ENCODE measurements at places on chromosomes 6 and 20. TPM values are rescaled to one million over a fixed set of nuclear protein-coding genes. Genes with fewer than 3 reads are reported as not detected.

- no peaks in the 10 kb centered on the region for H3K4me1 ChIP-seq
- H3K36me3 ChIP-seq: no peaks in the 10 kb centered on the region
- DNase-seq: no peak
- no peak overlapping the region for H3K4me3 ChIP-seq
These were observed 114.7 kb upstream of the BEND3 start for GRCh38 chr6:107230024-107230423.

PGBD1 gene
- total RNA-seq: 1.2 TPM

- H3K27ac ChIP-seq: no peak overlapping the region
- H3K4me3 ChIP-seq: no peak overlapping the region
- no peaks in the 10 kb centered on the region for H3K36me3 ChIP-seq
- H3K4me1 ChIP-seq: no peaks in the 10 kb centered on the region
- peaks cover 4% of the 10 kb centered on the region for H3K27me3 ChIP-seq
These were observed 386.2 kb downstream of the TAF4 start for GRCh38 chr20:61679473-61679872.

SIRPD gene
- not detected for total RNA-seq

MEP1A gene
- total RNA-seq: not detected

DNA sequence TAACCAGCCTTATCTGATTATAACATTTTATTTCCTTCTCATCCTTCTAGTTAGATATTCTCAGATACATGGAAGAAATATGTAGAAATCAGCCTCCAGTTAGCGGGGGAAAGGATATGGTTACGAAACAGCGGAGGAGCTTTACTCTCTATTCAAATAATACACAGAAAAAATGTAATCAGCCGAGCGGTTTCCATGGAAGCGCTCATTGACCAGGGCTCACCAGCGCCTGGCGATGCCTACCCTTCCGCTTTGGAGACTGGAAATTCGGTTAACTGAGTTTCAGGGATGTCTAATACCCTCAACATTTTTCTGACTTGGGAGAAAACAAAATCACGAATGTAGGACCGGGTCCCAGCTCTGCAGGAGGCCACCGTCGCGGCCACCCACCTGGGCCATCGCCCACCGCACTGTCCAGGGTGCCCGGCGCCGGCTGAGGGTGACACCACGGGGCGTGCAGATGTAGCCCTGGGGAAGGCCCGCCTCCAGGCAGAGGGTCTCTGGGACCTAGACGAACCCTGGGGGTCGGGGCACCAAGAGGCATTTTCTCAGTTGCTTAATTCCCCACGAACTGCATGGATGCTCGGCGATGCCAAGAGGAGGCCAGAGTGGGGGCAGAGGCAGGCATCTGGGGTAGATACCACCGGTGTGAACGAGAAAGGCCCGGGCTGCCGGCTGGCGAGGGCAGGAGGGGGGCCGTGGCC, 1.7 kb downstream of the PRR18 start:
- no peaks in the 10 kb centered on the region for H3K36me3 ChIP-seq
- H3K27me3 ChIP-seq: no peaks in the 10 kb centered on the region
- no peak for DNase-seq

SLC22A2 gene
- 0.50 TPM for total RNA-seq

DNA sequence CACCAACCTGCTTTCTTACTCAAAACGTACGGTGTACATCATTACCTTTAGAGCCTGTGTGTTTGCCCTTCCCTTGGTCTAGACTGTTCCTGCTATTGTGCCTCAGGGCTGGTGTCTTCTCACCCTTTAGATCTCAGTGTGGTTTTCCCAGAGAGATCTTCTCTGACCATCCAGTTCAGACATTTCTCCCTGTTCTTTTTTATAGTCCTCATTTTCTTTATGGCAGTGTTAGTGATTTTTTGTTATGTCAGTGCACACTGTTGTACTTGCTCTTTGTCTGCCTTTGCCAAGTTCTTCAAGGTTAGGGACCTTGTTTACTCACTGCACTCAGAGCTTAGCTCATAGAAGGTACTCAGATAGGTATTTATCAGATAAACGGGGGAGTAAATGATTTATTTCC, 82.8 kb downstream of the ATRN start:
- no peaks in the 10 kb centered on the region for H3K4me1 ChIP-seq
- no peak overlapping the region for H3K27ac ChIP-seq
- no peak for DNase-seq
